ENCODE measurements at places on chromosomes 5 and 9. TPM values are rescaled to one million over a fixed set of nuclear protein-coding genes. Genes with fewer than 3 reads are reported as not detected.

The KIF4B gene
- total RNA-seq = under 0.01 TPM

The BTNL9 gene
- total RNA-seq = 0.07 TPM

The OR2V1 gene
- total RNA-seq = not detected

The LIFR gene
- total RNA-seq = 7.7 TPM

The PFN3 gene
- not detected for total RNA-seq

The TUBB4B gene
- 124 TPM for total RNA-seq

The BNC2 gene
- under 0.01 TPM for total RNA-seq

The CCL27 gene
- total RNA-seq = 0.34 TPM

The SGTB gene
- total RNA-seq = 24.9 TPM

The FRMD3 gene
- 0.43 TPM for total RNA-seq

The PHF24 gene
- 0.68 TPM for total RNA-seq

The HNRNPAB gene
- 64.9 TPM for total RNA-seq

The SKP1 gene
- 139 TPM for total RNA-seq

The MARCHF3 gene
- 0.36 TPM for total RNA-seq

The IPO11 gene
- 39.6 TPM for total RNA-seq

The CDH9 gene
- total RNA-seq = not detected

The GCNT4 gene
- 3.4 TPM for total RNA-seq

The SMC2 gene
- 8.0 TPM for total RNA-seq

The KIF12 gene
- total RNA-seq = under 0.01 TPM

The S1PR3 gene
- 1.2 TPM for total RNA-seq

The DOCK8 gene
- total RNA-seq = 0.34 TPM

The RFESD gene
- total RNA-seq = 2.4 TPM

The N4BP3 gene
- 5.8 TPM for total RNA-seq

The ADGRV1 gene
- 3.1 TPM for total RNA-seq

The NEK6 gene
- total RNA-seq = 8.2 TPM

The IL5 gene
- not detected for total RNA-seq

The FCN2 gene
- total RNA-seq = not detected

The TDRD7 gene
- 6.8 TPM for total RNA-seq

The SPINK7 gene
- 37.3 TPM for total RNA-seq

The FLT4 gene
- not detected for total RNA-seq

The ANXA2R gene
- 1.00 TPM for total RNA-seq

The MSX2 gene
- 0.21 TPM for total RNA-seq

The PCDHAC2 gene
- 25.5 TPM for total RNA-seq

The PCA3 gene
- total RNA-seq = not detected

The DMRTA1 gene
- 5.5 TPM for total RNA-seq

All from nasal cavity respiratory epithelium epithelial cell of viscerocranial mucosa (primary cell).